K562 (cell line): ENCODE measurements at places on chromosomes 11 and 22.

- no peak for DNase-seq
Measured at GRCh38 chr22:45770506-45770905, 98.9 kb downstream of the ATXN10 start.

- no peak for DNase-seq
Measured at GRCh38 chr11:16412525-16413172, 56.3 kb upstream of the SOX6 start.

- DNase-seq, result no peak
Measured at GRCh38 chr11:65218446-65218845, 36.7 kb downstream of the CAPN1 start.

GRCh38 chr11:35178873-35179272, 39.9 kb downstream of the CD44 start:
- no peak for DNase-seq

DNA sequence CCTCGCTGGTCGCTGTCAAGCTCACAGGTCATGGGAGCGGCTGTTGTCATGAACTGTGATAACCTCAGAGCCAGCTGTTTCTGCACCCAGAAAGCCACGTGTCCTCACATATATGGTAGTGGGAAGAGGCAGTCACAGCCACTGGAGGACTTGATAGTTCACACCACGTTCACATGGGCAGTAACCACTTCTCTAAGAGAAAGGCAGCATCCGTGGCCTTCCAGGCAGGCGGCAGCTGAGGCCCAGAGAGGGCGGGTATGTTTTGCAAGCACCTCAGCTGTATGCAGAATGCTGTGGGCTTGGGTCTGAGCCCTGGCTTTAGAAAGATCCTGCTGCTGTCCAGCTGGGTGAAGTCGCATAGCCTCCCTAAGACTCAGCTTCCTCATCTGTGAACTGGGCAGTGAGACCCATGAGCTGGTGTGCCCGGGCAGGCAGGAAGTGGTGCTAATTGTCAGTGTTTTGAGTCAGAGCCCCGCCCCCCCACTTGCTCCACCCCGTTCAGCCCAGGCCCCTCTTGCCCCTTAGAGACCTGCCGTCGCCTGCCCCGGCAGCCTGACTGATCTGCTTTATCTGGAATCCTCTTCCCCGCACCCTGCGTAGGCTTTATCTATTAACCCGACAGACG, 13.3 kb downstream of the TTC38 start:
- no peak for DNase-seq

DNA sequence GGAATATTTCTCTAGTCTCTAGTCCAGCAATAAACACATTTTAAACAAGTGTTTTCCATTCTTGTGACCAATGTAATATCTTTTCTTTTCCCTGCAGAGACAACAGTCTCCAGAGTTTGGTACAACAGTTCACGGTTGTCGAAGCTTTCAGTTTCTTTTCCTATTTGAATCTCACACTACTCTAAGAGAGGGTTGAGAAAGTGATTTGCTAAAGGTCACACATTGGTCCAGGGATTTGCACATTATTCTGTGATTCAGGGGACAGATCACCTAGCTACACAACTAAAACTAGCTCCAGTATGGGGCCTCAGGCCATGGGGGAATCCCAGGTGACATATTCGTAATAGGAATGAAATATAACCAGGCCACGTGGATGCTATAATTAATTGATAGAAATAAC, 132.5 kb downstream of the HIPK3 start:
- no peak for DNase-seq

GRCh38 chr11:55172734-55173415, 89.1 kb upstream of the TRIM48 start:
- DNase-seq, result no peak

GRCh38 chr22:47627556-47628253, 865.3 kb downstream of the TBC1D22A start:
- no peak for DNase-seq

- DNase-seq, result no peak
Measured at GRCh38 chr11:65086809-65087208, 2.8 kb downstream of the ZFPL1 start.

GRCh38 chr11:57604296-57605027, 7.0 kb downstream of the SERPING1 start:
- DNase-seq, result no peak

- no peak for DNase-seq
Measured at GRCh38 chr11:1157645-1158591, at the start of gene MUC5AC. TSS of gene MUC5AC (plus strand) at chr11:1157953. CDS start at chr11:1158000, 47 bp downstream.

GRCh38 chr11:99257131-99257530, 236.4 kb downstream of the CNTN5 start:
- DNase-seq, result no peak

DNA sequence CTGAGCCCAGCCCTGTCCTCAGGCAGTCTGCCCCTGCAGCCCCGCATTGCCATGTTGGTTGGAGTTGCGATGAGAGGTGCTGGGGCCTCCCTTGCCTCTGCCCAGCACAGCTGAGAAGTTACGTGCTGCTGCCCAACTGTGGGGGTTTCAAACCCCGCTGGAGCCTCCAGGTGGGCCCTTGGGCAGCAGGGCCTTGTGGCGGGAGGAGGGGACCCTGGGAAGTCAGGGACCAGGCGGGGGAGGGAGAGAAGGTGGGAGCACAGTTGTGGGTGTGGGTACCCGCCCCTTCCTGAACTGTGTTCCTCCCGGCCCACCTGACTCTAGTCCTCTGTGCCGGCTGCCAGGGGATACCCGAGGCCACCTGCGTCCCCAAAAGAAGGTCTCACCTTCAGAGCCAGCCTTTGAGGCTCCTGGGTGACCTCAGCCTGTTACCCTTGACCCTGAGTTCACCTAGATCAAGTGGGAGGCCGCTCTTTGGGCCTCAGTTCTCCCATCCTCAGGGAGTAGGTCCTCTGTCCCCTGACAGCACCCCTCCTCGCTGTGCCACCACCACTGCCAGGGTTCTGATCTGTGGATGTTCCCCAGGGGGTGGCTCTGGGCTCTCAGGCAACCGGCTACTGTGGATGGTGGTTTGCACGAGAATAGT, 7.7 kb upstream of the CCDC188 start:
- no peak for DNase-seq

DNA sequence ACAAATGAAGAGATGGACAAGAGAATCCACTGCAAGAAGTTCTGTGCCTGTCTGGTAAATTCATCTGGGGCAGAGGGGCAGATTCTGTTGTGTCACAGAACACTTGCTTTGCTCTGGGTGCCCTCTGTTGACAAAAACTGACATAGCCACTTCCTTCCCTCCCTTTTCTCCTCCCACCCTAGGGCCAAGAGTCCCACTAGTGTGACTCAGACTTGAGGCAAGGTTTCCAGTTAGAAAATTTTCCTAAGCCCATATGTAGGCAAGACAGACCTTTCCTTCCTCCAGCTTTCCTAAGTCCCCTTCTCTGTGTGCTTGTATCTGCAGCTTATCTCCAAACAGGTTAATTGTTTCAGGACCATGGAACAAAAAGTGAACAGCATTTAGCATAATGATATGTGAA, 106.8 kb downstream of the RBFOX2 start:
- DNase-seq, result peak; percentile 24

DNA sequence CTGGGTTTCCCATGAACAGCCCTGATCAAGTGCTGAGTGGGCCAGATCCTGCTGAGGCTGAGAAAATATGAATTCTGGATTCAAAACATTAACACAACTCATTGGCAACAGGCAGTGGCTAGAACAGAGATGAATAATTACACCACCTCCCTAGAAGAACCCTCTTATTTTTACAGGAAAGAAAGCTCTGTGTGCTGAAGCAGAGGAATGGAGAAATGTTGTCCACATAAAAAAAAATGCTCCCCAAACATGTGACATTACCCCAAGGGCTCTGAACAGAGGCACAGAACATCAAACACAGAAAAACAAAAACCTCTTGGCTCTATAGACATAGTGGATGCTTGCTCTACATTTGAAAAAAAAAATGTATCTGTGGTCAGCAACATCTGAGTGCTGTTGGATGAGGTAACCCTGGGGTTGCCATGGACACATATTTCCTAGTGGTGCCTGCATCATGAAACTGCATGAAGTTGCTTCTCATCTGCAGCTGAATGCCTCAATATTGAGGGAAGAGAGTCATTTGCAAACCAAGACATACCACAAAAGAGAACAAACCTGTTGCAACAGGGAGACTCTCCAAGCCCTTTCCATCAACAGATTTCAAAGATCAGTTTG, 98.8 kb downstream of the SNX19 start:
- no peak for DNase-seq

DNA sequence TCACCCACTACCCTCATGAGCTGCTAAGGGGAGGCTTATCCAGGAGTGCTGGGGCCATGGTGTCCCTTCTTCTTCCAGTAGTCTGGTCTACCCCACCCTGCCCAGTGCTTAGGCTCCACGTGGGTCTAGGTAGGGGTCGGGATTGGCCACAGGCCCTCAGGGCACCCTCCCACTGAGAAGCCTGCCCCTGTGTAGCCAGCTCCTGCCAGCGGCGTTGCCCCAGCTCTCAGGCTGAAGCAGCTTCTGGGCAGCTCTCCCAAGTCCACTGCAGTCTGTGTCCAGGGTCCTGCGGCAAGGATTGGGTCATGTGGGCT, 24.0 kb upstream of the RIC3 start:
- DNase-seq, result no peak

- no peak for DNase-seq
Measured at GRCh38 chr11:86255896-86256295, 11.3 kb downstream of the EED start.

DNA sequence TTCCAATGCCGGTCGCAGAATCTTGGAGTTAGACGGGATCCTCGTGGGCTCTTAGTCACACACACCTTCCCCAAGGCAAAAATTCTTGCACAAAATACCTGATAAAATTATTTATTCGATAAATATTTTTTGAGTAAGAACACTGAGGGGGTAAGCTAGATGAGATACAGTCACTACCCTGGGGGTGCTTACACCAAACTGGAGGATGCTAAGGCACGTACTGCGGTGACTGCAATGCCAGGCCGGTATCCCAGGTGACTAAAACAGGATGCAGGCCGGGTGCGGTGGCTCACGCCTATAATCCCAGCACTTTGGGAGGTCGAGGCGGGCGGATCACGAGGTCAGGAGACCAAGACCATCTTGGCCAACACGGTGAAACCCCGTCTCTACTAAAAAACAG, 1.7 kb upstream of the MRTFA start:
- DNase-seq, result no peak

GRCh38 chr11:11810764-11811726, 30.7 kb upstream of the USP47 start:
- peak; percentile 92 for DNase-seq

DNA sequence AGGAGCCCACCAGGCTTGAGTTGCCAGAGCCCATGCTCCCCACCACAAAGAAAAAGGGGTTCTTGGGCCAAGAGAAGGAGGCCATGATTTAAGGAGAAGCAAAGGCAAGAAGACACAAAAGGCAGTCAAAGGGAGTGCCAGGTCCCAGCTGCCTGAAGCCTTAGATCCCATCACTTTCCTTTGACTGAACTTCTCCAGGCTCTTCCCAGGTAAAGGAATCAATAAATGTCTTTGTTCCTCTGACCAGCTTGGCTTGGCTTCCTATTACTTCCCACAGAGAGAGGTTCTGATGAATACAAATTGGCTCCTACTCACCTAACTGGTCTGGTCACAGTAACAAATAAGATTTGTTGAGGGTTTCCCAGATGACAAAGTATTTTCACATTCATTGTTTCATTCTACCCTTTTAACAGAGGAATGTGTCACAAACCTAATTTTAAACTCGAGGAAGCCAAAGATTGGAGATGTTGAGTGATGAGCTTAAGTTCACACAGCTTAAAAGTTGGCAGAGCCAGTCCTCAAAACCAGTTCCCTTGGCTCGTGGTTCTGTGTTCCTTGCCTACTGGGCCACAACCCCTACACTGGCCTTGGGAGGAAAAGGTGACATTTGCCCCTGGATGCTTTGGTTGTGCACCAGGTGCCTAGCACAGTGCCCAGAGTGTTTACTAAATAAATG, 96.4 kb upstream of the SESN3 start:
- DNase-seq, result no peak

- no peak for DNase-seq
Measured at GRCh38 chr11:105574974-105575373, 34.9 kb upstream of the GRIA4 start.

- DNase-seq, result no peak
Measured at GRCh38 chr22:19518635-19519034, 5.6 kb downstream of the CLDN5 start.

GRCh38 chr11:134024420-134025081, 44.3 kb upstream of the JAM3 start:
- no peak for DNase-seq

DNA sequence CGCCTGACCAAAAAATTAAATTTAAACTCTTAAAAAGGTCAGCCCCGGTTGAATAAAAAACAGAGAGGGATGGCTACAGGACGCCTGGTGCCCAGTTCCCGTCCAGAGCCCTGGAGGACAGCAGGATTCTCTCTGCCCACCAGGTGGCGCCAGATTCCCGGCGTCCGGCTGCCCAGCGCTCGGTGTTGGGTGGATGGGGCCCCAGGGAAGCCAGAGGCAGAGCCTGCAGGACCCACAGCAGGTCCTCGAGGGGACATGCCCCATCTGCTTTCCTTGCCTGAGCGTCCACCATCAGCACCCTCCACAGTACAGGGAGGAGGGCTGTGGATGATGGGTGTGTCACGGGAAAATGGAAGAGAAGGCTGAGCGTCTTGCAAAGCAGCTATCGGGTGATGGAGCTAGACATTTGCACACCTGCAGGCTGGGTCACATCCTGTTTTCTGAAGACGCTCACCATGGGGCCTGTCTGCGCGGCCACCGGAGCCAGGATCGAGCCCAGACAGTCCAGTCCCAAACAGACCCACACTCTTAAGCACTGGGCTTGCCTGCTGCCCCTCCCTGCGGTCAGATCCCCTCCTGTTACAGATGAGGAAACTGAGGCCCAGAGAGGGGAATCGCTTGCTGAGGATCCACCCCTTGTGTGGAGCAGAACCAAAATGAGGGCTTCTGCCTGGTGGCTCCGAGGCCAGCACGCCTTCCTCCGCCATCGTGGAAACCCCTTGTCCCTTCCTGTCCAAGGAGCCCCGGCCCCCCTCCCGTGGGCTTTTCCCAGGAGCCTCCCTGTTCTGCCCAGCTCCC, 18.5 kb upstream of the CBX7 start:
- peak; percentile 77 for DNase-seq

DNA sequence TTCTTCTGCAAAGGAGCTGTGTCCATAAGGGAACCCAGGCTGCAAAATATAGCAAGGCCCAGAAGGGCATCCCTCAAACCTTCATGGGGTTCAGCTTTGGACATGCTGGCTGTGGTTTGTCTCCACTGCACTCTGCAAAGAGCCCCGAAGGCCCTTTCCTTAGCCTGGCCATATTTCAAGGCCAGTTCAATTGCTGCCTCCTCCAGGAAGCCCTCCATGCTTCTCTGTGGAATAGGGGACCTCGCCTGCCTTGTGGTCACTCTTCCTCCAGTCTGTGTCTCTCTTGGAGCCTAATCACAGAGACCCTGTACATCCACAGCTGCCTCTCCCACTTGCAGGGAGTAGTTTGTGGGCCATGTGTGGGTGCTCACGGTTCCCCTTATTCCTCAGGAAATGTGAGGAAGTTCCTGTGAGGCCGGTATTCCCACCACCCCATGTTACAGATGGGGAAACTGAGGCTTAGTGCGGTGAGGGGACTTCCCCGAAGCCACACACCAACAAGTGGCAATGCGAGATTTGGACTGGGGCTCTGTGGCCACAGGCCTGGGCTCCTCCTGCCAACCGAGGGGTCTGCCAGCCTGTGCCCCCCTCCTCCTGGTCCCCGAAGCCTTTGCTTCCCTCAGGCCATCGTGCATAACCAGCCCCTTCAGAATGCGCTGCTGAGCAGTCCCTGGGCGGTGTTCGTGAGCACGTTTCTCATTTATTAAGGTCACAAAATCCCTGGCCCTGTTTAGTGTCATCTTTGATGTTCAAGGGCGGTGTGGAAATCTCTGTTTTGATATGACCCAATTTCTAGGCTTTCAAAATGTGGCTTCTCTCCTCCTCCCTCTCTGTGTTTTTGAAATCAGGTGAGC, 65.8 kb downstream of the PARVB start:
- DNase-seq, result no peak
